Bronchial epithelial cell (primary cell): ENCODE measurements at places on chromosomes 6 and 20. TPM values are rescaled to one million over a fixed set of nuclear protein-coding genes. Genes with fewer than 3 reads are reported as not detected.

The NKX2-4 gene
- not detected in 2 replicates for total RNA-seq

The FOXF2 gene
- total RNA-seq: under 0.01 TPM in 1 of 2 replicates, not detected in the other

The PM20D2 gene
- total RNA-seq: 6.1 and 7.1 TPM in 2 replicates

The HDGFL1 gene
- total RNA-seq: not detected in 2 replicates

The CEP162 gene
- 3.1 and 3.4 TPM in 2 replicates for total RNA-seq

The SLPI gene
- 854 and 2,253 TPM in 2 replicates for total RNA-seq

The NR2E1 gene
- not detected in 2 replicates for total RNA-seq

The JAG1 gene
- 225 and 310 TPM in 2 replicates for total RNA-seq

The C20orf202 gene
- not detected in 2 replicates for total RNA-seq

The PRL gene
- not detected in 2 replicates for total RNA-seq

The OR2J3 gene
- total RNA-seq: not detected in 2 replicates

The CBLN4 gene
- not detected in 2 replicates for total RNA-seq

The ZNF311 gene
- total RNA-seq: 3.8 and 3.9 TPM in 2 replicates

The PTK7 gene
- 53.2 and 69.5 TPM in 2 replicates for total RNA-seq

The SIM1 gene
- total RNA-seq: not detected in 2 replicates

The SLC35B2 gene
- total RNA-seq: 50.4 and 52.9 TPM in 2 replicates

The OR2B6 gene
- not detected in 2 replicates for total RNA-seq
